ENCODE measurements at places on chromosomes 11 and 22.

GRCh38 chr11:64558869-64559268 lies 32.2 kb upstream of the SLC22A12 start:
- no peak for DNase-seq

DNA sequence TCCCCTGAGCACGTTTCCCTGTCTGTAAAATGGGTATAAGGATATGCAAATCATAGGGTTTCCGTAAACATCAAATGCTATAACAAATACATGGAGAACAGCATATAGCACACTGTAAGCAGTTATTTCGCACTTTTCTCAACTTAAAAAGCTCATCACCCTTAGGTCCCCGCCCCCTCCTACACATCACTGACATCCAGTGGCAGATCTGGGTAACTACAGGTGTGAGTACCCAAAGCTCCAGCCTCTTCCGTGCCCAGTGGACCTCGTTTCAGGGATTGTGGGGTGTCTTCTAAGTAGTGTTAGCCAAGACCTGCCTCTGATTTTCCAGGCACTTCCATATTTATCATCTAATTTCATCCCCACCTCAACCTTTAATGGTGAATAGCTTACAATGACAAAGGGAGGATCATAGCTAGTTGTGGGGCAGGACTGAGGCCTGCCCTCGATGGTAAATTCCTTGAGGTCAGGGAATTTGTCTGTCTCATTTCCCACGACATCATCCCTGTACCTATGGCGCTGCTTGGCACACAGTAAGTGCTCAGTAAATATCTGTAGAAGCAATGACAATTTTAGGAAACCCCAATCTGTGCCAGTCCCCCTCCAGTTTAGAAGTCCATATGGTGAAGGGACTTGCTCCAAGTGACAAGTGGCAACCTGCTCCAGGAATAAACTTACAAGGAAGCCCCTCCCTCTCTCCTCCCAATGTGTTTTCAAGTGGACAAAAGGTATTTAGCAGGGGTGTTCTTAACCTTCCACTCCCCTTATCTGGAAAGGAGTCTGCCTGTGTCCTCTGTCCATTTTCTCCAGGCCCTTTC lies 340.5 kb downstream of the TENM4 start:
- DNase-seq = no peak

- no peak for DNase-seq
Measured at GRCh38 chr11:74453373-74453975, 13.9 kb downstream of the KCNE3 start.

DNA sequence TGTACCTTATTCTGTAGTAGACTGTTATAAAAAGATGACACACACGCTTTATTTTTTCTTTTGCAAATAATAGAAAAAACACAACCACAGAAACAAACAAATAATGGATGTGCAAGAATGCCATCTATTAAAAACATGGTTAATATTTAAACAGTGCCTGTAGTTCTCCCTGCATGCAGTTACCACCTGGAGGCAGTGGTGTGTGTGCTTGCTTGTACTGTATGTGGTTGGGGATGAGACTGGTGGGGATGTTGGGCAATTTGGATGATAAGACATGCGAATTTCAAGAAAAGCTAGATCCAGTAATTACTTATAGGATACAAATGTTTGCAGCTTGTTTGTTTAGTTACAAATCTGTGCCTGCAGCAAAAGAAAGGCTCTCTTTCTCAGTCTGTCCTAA lies 3.6 kb downstream of the C11orf87 start:
- no peak for DNase-seq

- DNase-seq = no peak
Measured at GRCh38 chr11:92296138-92296515, 71.5 kb downstream of the FAT3 start.

GRCh38 chr11:10639350-10639749 lies 54.2 kb downstream of the IRAG1 start:
- no peak for DNase-seq

DNA sequence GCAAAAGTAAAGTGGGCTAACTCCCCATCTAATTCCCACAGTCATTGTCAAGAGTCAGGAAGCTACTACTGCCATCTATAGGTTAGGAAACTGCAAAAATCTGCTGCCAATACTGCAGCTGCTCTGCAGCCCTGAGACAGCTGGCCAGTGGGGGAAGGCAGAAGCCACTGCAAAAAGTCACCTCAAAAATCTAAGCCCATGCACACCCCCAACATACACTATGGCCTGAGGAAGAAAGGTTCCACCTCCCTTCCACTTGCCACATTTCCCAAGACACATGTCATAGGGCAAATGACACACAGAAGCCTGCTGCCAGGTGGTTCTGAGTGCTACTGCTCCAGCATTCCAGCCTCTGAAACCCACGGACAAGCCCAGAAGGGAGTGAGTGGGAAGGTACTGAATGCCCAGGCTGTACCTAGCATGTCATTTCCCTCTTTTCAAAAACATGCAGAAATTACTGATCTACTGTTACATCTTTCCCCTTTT lies 36.9 kb downstream of the DGCR2 start:
- DNase-seq = no peak

Measured in substantia nigra (tissue), 51 donors.